RPMI8226 (cell line): ENCODE measurements at places on chromosomes 1 and 21.

- peak; percentile 44 for DNase-seq
Observed at GRCh38 chr1:64183395-64184002, 19.9 kb upstream of the UBE2U start.

- DNase-seq = no peak
Observed at GRCh38 chr1:2986549-2987305, 34.5 kb upstream of the ACTRT2 start.

GRCh38 chr1:78275906-78276685 is 214.7 kb upstream of the PTGFR start:
- no peak for DNase-seq

GRCh38 chr1:242243472-242243871 is 244.6 kb upstream of the MAP1LC3C start:
- DNase-seq = peak; percentile 14

DNA sequence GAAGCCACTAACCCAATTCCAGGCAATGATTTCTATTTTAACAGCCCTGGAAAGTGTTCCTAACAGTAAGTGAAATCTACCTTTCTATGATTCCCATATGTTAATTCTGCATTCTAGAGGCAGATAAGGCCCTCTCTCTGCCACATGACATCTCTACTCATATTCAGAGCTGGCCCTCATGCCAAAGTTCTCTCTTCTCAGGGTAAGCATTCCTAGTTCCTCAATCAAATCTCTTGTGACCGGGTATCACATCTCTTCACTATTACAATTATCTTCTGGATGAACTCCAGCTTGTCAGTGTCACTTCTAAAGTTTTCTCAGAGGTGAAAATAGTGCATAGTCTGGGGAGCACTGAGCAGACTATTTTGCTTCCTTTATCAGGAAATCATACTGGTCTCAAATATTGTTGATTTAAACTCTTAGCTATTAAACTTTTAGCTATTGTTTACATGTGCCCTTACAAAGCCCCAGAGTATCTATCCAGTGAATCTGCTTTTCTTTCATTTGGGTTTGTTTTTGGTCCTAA is 66.4 kb upstream of the TNFSF18 start:
- no peak for DNase-seq

DNA sequence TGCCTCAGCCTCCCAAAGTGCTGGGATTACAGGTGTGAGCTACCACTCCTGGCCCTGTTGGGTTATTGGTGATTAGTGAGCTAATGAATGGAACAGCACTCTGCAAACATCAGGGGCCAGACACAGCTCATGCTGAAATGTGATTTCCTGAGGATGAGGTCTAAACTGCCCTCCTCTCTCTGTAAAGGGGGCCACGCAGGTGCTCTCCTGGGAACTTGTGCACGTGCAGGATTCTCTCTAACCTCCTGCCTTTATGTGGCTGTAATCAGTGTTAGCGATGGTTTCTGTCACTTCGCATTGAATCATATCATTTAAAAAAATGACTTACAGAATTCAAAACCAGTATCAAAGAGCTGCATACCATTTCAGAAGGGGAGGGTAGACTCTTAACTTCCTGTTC is 3.6 kb downstream of the GPR157 start:
- DNase-seq = no peak

- no peak for DNase-seq
Observed at GRCh38 chr1:198373376-198373775, 167.1 kb downstream of the ATP6V1G3 start.

DNA sequence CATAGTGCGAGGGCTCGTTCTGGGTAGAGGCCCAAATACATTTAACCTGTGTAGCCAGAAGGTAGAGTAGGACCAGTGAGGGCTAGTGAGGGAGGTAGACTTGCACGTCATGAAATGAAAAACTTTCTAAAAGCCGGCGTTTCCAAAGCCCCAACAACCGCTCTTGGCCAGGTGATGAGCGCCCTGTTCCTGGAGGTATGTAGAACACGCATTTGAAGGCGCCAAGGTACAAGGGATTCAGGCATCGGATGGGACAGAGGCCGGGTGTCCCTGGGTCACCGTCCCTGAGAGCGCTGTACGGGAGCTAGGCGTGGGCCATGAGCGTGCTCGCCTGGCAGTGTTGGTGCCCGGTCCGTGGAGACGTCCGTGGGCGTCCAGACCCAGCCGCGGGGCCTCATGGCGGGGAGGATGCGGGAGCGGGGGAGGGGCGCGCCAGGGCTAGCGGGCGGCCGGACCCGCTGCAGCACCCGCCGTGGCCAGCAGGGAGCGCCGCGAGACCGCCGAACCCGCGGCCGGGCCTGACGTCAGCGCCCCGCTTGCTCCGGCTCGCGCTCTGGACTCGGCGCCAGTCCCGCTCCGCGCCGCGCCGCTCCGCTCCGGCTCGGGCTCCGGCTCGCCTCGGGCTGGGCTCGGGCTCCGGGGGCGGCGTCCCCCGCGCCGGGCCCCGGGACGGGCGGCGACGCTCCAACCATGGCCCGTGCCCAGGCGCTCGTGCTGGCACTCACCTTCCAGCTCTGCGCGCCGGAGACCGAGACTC is at the start of gene PTPRU:
TSS of gene PTPRU (plus strand) at position 568 of the 757 bp plus-strand sequence. CDS start at position 691, 123 bp downstream.
- peak; percentile 84 for DNase-seq

GRCh38 chr21:37670883-37671282 is 245.4 kb downstream of the KCNJ6 start:
- DNase-seq = no peak

- DNase-seq = no peak
Observed at GRCh38 chr1:24594328-24594598, 38.4 kb downstream of the NCMAP start.

GRCh38 chr1:155191904-155192303 is 15.8 kb downstream of the THBS3 start:
- DNase-seq = no peak

DNA sequence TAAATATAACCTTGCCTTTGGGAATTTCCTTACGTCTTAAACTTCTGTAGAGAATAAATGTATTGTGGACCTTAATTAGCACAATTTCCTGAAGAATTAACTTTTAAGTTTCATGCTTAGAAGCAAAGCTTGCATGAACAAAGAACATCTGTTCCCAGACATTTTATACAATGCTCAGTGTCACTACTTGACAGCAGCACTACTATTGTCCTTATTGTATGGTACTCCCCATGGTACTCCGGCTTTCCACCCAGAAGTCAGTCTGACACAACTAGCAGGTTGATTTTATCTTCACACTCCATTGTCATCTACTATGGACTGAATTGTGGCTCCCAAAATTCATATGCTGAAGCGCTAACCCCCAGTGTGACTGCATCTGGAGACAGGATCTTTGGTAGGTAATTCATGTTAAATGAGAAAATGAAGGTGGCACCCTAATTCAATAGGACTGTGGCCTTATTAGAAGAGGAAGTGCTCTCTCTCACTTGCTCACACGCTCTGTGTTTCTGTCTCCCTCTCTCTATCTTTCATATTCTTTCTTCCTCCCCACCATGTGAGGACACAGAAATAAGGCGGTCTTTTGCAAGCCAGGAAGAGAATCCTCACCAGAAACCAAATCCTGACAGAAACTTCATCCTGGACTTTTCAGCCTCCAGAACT is 10.7 kb upstream of the OR2B11 start:
- DNase-seq = no peak

DNA sequence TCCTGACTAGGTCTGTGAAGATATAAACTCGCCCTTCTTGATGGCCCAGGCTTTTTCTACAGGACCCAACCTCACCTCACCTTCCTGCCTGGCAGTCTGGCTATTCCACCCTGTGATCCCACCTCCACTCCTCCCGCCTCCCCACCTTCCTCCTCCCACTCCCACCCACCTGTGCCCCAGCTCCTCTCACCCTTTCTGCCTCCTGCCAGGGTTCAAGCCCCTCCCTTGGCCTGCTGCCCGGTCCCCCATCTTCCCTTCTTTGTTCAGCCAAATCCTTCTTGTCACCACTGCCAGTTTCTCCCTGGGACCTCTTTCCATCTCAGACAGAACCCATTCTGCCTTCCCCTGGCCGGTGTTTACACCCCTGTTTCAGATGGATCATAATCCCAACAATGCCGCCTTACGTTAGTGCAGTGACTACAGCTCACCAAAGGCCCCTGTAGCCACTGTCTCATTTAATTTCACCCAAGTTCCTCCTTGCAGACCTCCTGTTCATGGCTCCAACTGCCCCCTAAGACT is 127.5 kb upstream of the EDN2 start:
- no peak for DNase-seq

GRCh38 chr1:232551386-232551785 is 78.5 kb downstream of the SIPA1L2 start:
- DNase-seq = no peak

DNA sequence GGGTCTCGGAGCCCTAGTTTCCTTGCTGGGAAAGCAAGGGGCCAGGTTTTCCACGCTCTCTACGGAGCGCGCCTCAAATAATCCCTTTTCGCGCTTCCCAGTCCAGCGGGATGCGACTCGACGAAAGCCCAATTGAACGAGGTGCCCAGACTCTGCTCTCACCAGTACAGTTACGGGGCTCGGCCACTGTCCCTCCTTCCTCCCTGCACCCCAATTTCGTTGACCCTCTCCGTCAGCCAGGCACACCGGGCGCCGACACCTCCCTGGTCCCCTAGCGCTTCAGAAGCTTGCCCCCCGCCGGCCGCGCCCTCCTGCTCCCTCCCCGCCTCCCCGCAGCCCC is 389 bp downstream of the SEMA6C start:
- no peak for DNase-seq

GRCh38 chr1:197159461-197159860 is 13.0 kb upstream of the ASPM start:
- DNase-seq = no peak
